ENCODE measurements at places on chromosomes 7 and 10.

DNA sequence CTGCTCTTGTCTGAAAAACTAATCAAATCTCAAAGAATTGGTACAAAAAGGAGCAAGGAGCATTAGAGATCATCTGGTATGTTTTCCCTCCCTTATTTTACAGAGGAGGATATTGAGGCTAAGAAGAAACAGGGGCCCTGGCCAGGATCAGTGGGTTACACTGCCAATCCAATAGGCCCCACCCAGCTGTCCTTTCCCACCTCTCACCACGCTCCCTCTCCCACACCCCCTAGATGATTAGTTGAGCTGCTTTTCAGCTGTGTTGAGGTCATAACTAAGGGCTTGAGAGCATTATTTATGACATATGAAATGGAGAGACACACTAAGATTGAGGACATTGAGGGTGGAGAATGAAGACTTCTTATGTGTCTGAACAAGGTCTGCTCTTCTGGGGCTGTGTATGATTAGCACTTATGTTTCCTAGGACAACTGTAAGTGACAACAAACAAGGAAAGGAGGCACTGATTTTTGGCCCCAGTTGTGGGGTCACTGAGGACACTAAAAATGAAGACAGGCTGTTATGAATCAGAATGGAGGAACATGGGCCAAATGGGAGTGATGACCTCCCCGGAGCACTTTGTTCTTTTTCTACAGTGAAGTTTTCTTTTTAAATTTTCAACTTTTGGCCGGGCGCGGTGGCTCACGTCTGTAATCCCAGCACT lies 26.5 kb downstream of the VWA2 start:
- DNase-seq: no peak

GRCh38 chr7:130959743-130960207 lies 225.8 kb upstream of the KLF14 start:
- DNase-seq: no peak

DNA sequence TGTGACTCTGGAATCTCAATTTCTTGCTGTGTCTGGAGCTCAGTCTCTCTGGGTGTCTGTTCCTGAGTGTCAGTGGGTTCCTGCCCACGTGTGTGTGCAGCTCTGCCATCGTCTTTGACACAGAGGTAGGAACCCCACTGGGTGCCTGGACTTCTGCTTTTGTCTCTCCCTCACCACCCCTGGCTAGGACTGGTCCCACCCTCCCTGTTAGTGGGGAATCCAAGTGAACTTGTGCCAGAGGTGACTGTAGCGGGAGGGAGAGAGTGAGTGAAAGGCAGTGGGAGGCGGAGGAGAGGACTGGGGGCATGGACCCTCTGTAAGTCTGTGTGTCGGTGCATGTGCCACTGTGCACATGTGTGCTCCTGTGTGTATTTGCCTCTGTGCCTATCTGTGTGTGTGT lies 299.9 kb upstream of the ZMIZ1 start:
- no peak for DNase-seq

GRCh38 chr10:123795846-123796590 lies 95.6 kb downstream of the CPXM2 start:
- DNase-seq: no peak

DNA sequence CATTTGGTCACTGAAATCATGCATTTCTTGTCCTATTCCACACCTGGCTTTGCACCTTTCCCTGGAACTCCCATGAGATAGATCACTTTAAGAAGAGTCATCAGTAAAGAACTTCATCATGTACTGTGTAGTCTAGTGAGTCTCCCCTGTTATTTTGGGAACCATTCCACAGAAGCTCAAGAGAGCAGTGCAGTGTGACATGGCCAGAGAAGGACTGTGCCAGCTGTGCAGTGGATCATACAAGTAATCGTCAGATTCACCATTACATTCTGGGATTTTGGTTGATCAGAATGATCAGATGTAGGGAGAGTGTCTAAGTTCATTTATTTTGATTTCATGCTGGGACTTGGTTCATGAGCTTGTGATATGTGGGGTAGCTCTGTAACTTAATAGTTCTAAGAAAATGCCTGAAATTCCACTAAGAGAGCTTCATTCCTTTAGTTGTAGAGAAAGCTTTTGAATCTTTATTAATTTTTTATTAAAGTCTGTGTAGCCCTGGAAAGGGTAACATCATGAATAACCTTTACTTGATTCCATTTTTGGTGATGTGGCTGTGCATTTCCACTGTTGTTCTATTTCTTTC lies 166.8 kb downstream of the SUGCT start:
- no peak for DNase-seq

DNA sequence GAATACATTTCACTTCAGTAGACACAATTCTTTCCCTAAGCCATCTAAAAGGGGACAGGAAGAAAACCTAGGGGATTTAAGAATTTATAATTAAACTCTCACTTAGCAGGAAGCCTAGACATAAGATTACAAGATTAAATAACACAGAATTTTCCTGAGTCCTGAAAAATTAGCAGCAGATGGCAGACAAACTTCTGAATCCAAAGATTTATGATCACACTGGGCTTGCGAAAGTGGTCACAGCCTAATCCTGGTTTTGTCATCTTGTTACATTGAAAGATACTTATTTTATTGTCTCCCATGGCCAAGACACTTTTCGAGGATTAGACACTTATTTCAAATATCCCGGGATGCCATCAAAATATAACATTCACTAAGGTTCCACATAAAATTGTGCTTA lies 2.9 kb downstream of the ERLIN1 start:
- no peak for DNase-seq
